ENCODE measurements at places on chromosomes 7 and 10.

- no peak for DNase-seq
These were observed 180.9 kb upstream of the LYZL1 start for GRCh38 chr10:29107866-29108498.

DNA sequence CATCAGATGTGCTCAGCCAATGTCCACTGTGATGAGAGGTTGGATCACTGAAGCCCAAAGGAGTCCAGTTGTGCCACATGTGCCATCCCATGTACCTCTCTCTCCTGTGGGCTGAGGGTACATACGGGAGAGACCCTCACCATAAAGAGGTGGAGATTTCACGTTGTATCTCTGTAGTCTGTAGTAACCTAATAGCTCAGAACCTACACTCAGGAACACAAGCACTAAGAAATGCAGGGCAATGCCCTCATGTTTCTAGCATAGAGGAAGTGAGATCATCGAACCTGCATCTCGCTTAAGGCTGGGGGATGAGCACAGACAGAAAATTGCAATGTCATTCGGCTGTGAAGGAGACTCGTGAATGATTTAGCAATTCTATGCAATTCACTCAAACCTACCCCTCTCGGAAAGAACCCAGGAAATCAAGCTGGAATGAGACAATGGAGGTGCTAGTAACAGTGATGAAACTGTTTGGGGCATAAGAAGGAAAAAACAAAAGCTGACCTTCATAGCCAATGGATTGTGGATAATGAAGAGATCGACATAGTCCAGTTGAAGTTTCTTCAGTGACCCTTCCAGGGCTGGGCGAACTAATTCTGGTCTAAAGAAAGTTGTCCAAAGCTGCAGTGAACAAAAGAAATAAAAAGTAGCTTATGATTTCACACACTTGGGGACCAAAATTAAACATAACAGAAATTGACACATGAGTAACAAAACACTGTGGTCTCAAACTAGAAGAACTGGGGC, 80.3 kb upstream of the UCN3 start:
- DNase-seq: no peak

- no peak for DNase-seq
These were observed 17.9 kb downstream of the OR6V1 start for GRCh38 chr7:143069912-143070500.

DNA sequence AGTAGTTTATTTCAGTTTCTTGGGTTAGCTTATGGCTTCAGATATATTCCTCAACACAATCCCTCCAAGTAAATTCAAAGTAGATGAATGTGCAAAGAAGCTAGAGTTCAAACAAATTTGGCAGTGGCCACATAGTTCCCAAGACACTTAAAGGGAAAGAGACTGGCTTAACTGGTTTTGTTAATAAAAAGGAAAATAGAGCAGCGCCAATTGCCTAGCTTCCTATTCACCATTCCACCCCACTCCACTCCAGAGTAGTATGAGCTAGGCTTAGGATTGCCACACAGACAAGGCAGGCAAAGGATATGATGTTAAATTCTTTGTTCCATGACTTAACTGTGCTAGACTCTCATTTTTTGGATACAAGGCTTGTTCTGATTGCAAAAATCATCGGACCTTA, 2.0 kb downstream of the XRCC2 start:
- no peak for DNase-seq

- DNase-seq: no peak
These were observed 209.9 kb downstream of the CHCHD3 start for GRCh38 chr7:132872034-132872433.

All from H9 (cell line).